ENCODE measurements at places on chromosomes 5 and 9.

DNA sequence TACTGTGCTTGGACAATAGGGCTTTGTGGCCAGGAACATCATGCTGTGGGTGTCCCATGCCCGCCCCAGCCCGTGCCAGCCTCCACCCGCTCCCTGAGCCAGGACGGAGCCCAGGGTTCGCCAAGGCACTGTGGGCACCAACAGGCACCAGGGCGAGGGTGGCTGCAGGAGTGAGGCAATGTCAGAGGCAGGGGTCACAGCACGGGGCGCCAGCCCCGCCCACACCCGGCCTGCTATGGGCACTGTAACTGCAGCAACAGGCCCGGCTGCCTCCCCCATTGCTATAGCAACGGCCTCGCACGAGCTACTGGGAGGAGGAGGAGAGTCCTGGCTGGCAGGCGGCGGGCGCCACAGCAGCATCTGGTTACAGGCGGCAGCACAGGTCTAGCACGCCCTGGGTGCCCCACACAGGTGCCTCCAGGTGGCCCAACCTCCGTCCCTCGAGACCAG lies 2.5 kb downstream of the ABCA2 start:
- no peak for DNase-seq

- no peak for DNase-seq
Observed at GRCh38 chr9:127524373-127524772, 73.1 kb downstream of the LRSAM1 start.

GRCh38 chr5:73328640-73329039 lies 119.9 kb downstream of the FOXD1 start:
- no peak for DNase-seq

DNA sequence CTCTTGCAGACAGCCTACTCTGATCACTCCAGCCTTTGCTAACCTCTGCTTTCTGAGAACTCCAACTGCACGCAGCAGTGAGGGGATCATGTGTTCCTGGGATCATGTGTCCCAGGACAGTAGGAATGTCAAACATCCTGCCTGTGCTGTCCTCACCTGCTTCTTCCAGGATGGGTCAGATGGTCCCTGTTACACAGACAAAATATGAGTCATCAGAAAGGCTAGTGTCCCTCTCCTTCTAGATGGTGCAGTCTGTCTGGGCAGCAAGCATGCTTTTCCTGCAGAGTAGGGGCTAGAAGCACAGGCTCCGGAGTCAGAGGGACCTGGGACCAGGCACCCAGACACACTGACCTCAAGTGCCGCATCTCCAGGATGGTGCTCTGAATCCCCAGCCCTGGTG lies 20.1 kb upstream of the SLC25A48 start:
- no peak for DNase-seq

GRCh38 chr9:137078701-137079400 lies 1.5 kb downstream of the UAP1L1 start:
- no peak for DNase-seq

All from T follicular helper cell (primary cell).